Stimulated activated CD8-positive, alpha-beta memory T cell treated with anti-CD3 and anti-CD28 coated beads, Interleukin-4, amount 100 ng/mL, for 4 hours (primary cell): ENCODE measurements at places on chromosomes 1 and 21.

GRCh38 chr1:14970799-14971141 is 182.8 kb upstream of the TMEM51 start:
- no peak for DNase-seq

DNA sequence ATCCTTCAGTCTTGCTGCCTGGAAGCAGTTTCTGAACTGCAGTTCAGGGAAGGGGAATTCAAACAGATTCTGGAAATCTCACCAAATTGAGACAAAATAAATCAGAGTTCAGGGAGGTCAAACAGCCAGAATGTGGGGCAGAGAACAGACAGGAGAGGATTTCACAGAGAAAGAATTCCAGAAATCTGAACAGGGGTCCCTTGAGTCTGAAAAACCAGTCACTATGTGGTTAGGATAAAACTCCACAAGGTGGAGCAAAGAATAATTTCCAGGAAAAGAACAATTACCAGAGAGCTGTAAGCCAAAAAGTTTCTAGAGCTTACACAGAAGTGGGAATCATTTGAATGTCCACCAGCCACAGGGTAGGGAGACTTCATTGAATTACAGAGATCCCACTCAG is 84.7 kb downstream of the URB2 start:
- DNase-seq: no peak

DNA sequence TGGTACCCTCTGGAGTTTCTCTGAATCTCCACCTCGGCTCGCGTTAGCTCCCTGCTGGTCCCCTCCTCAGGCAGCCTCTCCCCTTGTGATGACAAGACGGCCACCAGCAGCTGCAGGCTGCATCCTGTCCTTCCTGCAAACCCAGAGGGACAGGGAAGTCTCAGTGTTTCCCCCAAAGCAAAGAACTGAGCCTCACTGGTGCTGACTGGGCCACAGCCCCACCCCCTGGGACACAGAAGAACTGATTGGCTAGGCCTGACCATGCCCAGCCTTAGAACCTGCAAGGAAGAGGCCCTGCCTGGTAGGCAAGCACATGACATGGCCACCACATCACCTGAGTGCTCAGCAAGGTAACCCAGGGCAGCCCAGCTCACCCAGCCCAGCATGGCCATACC is 34.6 kb downstream of the TMEM51 start:
- DNase-seq: no peak

DNA sequence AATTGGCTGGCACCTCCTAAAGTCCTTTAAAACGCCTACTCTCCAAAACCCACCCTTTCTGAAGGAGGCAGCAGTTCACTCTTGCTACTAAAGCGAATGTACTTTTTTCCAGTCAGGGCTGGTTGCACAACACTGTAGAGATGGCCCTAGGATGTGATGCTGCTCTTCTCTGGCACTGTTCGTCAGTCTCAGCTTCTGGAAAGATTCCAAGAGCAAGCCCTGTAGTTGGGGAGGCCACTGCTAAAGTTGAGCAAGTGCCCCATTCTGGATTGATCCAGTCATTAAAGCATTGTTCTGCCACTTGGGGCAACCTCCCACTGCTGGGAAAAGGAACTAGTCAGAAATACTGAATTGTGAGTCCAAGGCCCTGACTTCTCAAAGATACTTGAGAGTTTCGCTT is 28.5 kb upstream of the KCNQ4 start:
- DNase-seq: no peak

GRCh38 chr1:18927654-18928272 is 25.4 kb upstream of the ALDH4A1 start:
- DNase-seq: no peak

DNA sequence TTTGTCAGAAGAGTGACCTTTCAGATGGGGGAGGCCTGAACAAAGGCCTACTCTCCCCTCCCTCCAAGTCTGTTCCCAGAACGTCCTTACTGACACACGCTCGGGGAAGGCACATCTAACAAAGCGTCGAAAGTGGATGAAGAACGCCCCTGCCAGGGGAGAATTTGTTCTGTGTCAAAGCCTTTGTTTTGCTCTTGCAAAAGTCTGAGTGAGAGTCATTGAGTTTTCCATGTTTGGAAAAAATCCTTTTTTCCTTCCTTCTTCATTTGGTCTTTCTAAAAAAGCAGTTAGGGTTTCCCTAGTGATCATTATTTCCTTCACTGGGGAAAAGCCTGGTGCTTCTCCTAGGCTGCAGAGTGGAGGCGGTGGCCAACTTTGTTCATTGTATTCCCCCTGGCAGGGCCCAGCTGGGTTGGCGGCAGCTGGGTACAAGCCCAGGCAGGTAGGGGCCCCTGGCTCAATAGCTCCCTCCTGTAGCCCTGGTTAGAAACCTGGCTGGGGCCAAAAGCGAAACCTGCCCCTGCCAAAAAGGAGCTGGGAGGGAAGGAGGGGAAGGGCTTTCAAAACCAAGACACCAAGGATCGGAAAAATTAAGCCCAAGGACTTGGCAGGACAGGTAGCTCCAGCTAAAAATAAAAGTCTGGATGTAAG is 81.1 kb downstream of the ITPKB start:
- no peak for DNase-seq

- DNase-seq: no peak
These were observed 26.4 kb upstream of the RUNX1 start for GRCh38 chr21:35075546-35075945.

- DNase-seq: no peak
These were observed 166.9 kb upstream of the PRMT6 start for GRCh38 chr1:106889583-106889982.

GRCh38 chr1:183724350-183725042 is 71.4 kb upstream of the APOBEC4 start:
- DNase-seq: no peak

GRCh38 chr1:235831148-235831547 is 35.6 kb downstream of the LYST start:
- no peak for DNase-seq

DNA sequence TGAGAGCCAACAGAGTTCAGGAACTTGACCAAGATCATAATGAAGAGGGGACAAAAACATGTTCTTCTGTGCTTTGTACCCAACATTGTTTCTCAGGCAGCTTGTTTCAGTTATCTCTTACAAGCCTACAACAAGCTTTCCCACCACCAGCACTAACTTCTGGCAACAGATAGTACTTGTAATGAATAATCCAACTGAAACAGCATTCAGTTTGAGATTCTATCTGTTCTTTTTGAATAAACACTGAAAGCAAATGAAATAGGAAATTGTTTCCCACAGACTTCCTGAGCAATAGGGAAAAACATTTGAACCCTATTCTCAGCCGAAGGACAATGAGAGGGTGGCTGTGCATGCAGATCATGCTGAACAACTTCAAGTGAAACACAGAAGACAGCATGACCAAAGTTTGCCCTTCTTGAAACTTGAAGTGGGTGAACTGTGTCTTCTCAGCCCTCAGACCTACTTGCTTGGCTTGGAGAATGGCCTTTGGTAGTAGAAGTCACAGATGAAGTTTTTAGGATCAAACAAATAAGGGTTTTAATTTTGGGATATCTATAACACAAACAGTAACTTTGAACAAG is 11.2 kb upstream of the HOOK1 start:
- no peak for DNase-seq

- DNase-seq: no peak
These were observed 35.5 kb downstream of the KCNK2 start for GRCh38 chr1:215118081-215118480.

DNA sequence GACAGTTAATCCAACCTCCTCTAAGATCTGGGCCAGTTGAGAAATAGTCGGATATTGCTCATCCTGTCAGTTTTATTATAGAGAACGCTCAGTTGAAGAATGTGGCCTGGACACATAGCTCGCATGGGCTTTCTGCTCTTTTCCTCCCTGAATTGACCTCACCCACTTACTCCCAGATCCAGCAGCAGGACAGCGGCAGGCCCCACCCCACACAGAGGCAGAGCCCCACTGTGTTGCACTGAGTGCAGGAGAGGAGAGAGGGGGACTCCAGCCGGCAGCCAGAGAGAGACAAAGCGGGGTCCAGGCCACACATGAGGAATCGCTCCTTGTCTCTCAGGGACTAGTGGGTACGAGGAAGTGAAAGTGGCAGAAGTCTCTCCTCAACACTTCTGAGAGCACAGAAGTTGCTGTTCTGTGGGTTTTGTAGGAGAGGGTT is 78.6 kb downstream of the LAMC1 start:
- DNase-seq: no peak

GRCh38 chr1:202230061-202230938 is 36.7 kb downstream of the LGR6 start:
- DNase-seq: no peak

DNA sequence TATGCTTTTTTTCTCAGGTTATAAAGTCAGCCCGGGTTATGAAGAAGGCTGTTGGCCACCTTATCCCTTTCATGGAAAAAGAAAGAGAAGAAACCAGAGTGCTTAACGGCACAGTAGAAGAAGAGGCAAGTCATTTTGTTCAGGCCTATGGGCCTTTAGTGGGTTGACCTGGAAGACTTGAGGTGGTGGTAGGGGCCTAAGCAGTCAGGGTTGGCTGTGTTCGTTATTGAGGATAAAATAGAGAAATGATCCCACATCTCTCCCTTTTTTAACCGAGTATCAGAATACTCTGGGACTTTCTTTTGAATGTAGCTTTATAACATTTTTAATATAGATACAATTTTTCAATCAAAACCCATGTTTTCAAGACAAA is 67.1 kb downstream of the MTR start:
- no peak for DNase-seq

GRCh38 chr1:112636056-112636455 is 16.4 kb downstream of the CAPZA1 start:
- no peak for DNase-seq

DNA sequence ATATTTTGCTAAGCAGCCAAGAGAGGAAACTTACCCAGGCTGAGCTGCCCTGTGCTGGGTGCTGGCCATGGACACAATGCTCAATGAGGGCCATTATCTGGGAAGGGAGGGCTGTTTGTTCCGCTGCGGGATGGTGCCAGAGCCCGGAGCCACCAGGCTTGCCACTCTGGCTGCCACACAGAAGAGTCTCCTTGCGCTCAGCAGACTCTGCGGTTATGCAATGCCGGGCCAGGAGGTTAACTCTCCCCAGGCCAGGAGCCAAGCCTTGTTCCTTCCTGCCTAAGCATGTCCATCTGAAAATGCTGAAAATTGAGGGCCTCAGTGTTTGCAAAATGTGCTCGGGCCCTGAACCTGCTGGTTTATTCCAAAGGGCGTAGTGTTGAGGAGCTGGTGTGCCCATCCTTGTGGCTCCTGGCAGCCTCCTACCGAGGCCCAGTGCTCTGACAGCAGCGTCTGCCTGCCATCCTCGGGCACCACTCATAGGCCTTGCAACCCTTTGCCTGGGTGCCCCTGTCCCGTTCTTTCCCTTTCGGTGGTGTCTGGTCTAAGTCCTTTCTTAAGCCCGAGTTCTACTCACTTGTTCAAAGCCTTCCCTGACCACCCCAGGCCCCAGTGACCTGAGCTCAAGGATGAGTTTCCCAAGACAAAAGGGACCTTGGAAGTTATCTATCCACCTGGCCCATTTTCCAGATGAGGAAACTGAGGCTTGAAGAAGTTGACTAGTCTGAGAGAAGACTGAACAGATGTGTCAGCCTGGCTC is 133.8 kb upstream of the EDN2 start:
- no peak for DNase-seq

GRCh38 chr1:174569240-174569639 is 121.5 kb downstream of the GPR52 start:
- no peak for DNase-seq

GRCh38 chr1:25657883-25658760 is 41.5 kb downstream of the MAN1C1 start:
- no peak for DNase-seq

GRCh38 chr1:200558866-200559459 is 61.6 kb downstream of the KIF14 start:
- no peak for DNase-seq

DNA sequence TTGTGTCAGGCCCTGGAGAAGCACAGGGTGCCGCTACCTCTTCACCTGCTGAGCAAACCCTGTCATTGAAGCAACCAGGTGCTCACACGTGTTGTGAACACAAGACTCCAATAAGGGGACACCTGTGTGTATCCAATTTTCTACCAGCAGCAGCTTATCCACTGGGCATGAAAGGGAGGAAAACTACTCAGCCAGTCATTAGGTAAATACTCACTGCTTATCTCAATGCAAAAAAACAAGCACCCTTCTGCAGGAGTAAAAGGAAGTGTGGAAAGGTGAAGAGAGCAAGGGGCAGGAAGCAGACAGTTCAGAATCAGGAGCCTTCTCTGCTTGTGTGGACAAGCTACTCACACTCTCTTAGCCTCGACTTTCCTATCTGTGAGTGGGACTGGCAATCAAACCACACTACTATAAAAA is 148.9 kb downstream of the ETS2 start:
- no peak for DNase-seq

- no peak for DNase-seq
These were observed 15.4 kb downstream of the COL18A1 start for GRCh38 chr21:45420061-45421041.

GRCh38 chr1:172429331-172430127 is 9.0 kb downstream of the C1orf105 start:
- no peak for DNase-seq

DNA sequence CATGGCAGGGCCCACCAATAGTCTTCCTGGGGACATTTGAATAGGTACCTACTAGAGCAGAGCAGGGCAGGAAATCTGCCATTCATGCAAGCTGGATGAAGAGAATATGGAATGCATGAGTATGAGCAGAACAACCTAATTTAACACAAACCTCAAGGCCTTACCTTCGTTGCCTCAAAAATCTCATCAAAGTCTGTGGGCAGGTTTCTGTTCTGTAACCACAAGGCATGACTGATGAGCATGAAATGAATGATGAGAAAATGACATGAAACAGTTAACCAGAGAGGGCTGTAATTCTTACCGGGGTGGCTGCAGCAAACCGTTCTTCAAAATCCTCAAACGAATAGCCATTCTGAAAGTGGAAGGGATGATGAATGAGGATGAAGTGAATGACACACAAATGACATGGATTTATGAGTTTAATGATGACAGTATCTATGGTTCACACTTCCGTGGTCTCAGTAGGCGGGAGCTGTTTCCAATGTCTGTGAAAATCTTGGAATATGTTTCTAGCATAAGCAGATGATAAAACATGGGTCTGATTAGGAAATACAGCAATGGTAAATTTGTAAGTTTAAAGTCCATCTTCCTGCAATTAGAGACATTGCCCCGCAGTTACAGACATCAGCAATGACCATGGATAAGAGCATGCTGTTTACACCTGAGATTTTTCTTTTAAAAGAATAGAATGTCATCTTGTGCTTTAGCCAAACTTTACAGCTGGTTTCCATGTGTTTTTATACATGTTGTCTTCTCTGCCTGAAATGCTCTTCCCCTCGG is 67.6 kb upstream of the C8B start:
- DNase-seq: no peak

DNA sequence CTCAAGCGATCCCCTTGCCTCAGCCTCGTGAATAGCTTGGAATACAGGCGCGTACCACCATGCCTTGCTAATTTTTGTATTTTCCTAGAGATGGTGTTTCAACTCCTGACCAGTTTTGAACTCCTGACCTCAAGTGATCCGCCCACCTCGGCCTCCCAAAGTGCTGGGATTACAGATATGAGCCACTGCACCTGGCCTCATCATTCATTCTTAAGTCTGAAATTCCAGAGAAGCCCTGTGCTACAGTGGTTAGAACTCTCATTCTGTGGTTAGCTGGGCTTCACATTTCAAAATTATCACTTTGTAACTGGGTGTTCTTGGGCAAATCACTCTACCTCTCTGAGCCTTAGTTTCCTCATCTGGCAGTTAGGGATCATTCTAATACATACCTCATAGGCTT is 86.1 kb upstream of the POU3F1 start:
- no peak for DNase-seq

GRCh38 chr1:172969611-172970010 is 81.1 kb downstream of the TNFSF18 start:
- DNase-seq: no peak

GRCh38 chr1:180911640-180912191 is 981 bp upstream of the KIAA1614 start:
- DNase-seq: no peak
